ENCODE measurements at places on chromosomes 6 and 20.

DNA sequence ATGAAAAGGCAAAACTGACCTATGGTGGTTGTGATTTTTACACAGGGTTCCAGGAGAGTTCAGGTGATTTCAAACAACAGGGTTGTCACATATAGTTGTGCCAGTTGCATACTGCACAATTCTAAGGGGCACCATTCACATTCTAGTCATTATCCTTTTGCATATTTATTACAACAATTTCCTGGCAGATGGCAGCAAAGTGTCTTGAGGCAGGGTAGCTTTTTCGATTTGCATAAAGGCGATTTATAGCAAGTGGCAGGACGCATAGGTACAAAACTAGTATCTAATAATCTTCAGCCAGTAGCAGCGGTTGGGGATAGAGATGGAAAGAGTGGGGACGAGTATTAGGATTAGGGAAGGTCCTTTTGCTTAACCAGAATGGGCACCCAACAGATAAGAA, 46.5 kb upstream of the TRAF3IP2 start:
- DNase-seq, result no peak

DNA sequence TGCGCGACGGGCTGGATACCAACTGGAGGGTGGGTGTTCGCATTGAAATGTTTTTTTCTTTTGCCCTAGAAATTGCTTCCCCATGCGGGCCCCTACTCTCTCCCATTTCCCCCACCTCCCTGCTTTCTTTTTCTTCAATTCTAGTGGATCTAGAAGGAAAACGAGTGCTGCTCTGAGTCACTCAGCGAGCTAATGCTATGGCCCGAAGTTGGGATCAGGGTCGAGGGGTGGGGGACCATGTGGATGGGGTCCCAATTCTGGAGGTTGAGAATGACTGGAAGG, 71.5 kb downstream of the SOX4 start:
- no peak for DNase-seq

DNA sequence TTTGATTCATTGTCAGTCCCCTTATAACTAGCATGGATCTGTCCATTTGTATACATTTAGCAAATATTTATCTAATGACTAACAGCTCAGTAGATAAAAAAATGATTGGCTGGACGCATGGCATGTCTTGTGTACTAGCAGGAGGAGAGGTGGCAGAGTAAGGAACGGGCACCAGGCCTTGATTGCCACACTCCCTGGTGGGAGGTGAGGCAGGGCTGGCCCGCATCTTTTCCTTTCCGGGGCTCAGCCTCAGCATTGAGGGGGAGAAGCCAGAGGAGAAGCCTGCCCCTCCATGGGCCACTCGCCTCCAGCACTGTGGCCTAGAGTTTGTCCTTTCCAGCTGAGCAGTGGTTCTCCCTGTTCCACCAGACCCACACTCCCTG, 84.9 kb upstream of the TMEM181 start:
- peak; percentile 13 for DNase-seq

GRCh38 chr6:12081771-12082170, 69.7 kb downstream of the HIVEP1 start:
- no peak for DNase-seq

DNA sequence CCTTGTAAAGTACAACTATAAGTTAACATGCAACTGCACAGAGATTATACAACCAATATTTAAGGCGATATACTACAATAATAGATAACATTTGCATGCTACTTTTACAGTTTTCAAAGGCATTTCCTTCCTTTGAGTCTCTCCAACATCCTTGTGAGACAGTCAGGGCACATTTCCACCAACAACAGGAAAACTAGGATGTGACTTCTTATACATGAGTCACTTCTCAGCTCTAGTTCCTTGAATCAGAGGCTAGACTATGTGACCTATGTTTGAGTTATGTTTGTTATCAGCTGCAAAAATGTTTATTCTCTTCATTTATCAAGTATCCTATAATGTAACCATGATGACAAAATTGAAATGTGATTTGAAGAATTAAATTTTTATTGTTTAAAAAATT, 51.7 kb upstream of the TFAP2D start:
- DNase-seq, result no peak

DNA sequence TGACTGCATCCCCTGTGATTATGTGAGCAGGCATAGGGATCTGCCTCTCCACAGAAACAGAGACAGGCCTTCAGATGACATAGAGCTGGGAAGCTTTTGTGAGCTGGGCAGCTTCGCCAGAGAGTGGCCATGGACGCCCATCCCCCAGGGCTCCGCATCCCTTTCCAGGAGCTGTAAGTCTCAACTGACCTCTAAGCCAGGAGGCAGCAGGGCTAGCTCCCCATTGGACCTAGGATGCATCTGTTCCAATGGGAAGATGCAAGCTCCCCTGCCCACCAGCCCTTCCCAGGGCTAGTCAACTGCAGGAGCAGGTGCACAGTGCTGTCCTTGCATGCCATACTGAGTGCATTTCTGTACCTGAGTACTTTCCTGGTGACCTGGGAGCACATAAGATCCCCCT, 663.6 kb downstream of the RNF144B start:
- no peak for DNase-seq

- DNase-seq, result peak; percentile 74
Observed at GRCh38 chr6:28488916-28489365, 26.7 kb downstream of the GPX6 start.

GRCh38 chr20:62292108-62292507, 10.7 kb upstream of the ADRM1 start:
- DNase-seq, result no peak

DNA sequence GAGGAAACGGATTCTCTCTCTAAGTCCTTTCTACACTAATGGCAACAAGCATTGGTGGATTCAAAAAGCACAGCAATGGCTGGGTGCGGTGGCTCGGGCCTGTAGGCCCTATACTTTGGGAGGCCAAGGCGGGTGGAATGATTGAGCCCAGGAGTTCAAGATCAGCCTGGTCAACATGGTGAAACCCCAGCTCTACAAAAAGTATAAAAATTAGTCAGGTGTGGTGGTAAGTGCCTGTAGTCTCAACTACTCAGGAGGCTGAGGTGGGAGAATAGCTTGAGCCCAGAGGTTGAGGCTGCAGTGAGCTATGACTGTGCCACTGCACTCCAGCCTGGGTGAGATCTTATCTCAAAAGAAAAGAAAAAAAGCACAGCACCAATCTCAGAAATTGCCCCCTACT, 19.3 kb downstream of the PAQR8 start:
- DNase-seq, result no peak

DNA sequence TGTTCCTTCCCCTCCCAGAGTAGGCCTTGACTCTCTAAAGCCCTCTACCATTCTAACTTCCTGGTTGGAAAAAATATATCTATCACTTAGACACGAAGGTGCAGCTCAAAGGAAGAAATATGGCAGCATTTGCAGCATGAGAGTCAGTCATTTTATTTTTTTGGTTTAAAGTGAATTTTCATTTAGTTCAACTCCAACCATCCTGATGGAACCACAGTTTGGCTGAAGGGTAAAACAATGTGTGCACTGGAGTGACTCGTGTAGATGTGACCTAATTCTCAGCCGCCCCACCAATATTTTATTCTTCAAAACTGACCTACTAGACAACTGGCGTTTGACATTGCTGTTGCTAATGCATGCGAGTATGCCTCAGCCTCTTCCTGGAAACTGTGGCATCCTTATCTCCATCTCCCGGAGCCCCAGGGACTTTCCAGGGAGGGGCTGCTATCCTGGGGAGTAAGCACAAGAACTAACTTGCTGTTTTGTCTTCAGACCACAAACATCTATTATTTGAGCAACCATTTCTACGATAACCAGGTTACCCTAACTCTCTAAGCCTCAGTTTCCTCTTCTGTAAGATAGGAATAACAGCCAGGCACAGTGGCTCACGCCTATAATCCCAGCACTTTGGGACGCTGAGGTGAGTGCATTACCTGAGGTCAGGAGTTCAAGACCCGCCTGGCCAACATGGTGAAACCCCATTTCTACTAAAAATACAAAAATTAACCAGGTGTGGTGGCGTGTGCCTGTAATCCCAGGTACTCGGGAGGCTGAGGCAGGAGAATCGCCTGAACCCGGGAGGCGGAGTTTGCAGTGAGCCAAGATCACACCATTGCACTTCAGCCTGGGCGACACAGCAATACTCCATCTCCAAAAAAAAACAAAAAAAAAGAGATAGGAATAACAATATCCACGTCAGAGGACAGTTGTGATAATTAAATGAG, 148.7 kb upstream of the JARID2 start:
- no peak for DNase-seq

GRCh38 chr6:150435832-150436231, 67.0 kb downstream of the IYD start:
- DNase-seq, result no peak

- no peak for DNase-seq
Observed at GRCh38 chr6:50707191-50707590, 6.1 kb upstream of the TFAP2D start.

DNA sequence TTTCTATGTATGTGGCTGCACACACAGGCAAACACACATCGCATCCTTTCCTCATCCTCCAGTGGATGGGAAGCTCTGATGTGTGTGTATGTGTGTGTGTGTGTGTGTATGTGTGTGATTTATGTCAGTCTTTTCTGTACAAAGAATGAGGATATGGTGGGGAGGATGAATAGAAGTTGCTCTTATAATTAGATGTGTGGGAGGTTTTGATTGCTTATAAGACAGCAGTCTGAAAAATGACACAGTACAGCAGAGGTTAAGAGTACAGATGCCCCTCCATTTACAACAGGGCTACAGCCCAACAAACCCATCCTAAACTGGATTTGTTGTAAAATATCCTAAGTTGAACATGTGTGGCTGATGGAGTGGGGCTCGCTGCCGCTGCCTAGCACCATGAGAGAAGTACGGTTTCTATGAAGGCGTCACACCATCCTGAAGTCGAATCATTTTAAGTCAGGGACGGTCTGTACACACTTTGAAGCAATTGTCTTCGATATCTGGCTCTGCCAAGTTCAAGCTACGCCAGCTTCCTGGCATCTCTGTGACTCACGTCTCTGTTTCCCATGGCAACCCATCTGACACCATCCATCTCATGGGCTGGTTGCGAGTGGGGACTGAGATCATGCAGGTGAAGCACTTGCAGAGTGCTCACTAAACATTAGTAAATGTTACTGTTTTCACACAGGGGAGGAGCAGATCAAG, 252.6 kb downstream of the MYLK4 start:
- DNase-seq, result no peak

DNA sequence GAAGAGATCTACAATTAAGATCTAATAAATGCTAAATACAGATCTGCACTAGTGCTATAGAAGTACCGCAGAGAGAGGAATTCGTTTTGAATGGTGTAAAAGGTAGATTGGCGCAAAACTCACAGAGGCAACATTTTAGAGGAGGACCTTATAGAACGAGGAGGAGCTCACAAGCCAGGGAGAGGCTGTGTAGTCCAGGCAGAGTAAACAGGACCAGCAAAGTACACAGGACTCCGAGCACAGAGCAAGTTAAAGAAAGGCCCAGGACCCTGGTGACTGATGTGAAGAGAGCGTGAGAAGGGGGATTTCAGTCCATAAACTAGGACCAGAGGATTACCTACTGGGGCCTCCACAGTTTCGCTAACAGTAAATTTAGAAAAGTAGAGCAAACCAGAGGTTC, 202.3 kb downstream of the FOXC1 start:
- DNase-seq, result no peak

DNA sequence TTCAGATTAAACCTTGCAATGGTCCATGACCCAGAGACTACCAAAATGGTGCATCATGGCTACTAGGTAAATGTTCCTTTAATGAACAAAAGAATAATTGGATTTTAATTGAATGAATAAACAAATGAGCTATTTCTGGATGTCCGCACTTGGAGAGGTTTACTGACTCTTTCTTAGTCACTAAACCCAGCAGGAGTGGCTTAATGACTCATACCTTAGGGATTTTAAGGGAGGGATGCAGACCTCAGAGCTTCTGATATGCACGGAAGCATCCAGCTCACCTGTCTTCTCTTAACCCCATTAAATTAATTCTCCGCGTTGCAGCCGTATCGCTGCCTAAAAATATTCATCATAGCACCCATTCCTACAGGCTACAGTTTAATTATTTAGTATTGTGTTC, 970.0 kb upstream of the SLC35B3 start:
- no peak for DNase-seq

GRCh38 chr20:43949741-43950618, 35.3 kb downstream of the TOX2 start:
- DNase-seq, result peak; percentile 10

DNA sequence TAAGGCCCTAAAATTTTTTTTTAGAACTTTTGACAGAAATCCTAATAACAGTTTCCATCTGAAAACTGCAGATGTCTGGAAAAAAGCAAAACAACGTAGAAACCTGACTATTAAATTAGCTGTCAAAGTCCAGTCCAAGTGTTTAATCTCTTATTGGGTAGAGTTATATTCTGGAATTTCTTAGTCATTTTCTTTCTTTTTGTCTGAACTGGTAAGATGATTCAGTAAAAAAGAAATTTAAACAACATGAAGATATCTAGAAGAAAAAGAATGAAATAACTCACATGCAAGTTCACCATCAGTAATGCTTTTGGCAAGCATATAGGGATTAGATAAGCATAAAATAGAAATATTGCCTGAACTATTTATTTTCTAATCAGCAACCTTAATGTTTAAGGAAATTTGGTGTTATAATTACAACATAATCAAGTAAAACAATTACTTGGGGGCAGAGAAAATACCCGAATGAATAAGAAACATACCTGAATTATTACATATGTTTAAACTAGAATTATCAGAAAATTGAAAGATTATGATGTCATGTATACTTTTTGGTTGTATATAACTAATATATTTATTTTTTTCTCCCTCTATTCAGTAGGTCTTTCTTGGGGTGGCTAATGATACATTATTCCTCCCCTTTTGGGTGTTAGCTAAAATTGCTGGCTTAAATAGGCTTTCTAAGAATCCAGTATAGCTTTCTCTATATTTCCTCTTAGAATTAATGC, 51.1 kb downstream of the FAM83B start:
- DNase-seq, result peak; percentile 11

- DNase-seq, result no peak
Observed at GRCh38 chr20:309306-309840, 12.0 kb downstream of the ZCCHC3 start.

GRCh38 chr6:106967936-106968555, 6.5 kb downstream of the CD24 start:
- no peak for DNase-seq

DNA sequence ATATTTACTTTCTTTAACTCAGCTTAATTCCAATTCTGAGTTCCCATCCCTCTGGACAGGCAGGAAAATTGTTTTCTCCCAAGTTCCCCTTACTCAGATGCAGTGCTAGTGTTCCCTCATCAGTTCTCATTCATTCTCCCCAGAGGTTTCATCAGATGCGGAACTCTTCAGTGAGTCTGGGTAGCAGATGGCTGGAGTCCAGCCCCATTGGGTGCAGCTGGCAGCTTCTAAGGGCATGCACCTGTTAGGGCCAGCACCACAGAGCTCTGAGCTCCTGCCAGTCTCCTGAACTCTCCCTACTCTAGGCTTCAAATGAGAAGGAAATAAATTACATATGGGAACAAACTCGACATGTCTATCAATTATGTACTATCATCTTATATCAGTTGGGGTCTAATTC, 76.6 kb downstream of the SOD2 start:
- DNase-seq, result no peak

GRCh38 chr20:41560970-41561369, 57.2 kb downstream of the CHD6 start:
- no peak for DNase-seq

Measured in muscle of back (tissue), 13 donors.